ENCODE measurements at places on chromosomes 2 and 18.

GRCh38 chr2:42091671-42092070, 43.9 kb downstream of the PKDCC start:
- DNase-seq, result no peak

GRCh38 chr2:160590664-160591063, 97.1 kb upstream of the RBMS1 start:
- DNase-seq, result no peak

DNA sequence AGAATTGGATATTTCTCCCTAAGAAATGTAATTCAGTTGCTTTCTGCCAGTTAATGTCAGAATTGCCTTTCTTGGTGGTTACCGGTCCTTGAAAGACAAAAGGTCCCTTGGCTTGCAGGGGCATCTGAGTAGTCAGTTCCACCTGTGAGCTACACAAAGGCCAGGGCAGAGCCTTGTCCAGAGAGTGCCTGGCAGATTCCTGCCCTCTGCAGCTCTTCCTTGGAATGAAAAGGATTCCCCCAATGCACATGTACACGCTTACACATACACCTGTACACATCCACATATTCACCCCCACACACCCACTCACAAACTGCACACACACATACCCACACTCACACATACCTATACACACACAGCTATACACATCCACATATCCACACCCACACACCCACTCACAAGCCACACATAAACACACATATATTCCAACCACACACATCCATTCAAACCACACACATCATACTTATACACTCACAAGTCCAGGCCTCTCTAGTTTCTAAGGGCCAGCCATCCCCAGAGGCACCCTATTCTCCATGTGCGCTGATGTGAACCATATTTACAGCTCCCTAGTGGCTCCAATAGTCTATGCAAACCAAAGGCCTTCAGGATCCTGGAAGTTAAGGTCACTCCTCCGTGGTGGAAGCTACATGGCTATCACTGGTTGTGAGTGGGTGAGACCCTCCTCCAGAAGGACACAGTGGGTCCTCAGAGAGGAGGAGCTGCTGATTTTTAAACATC, 9.6 kb downstream of the CYRIA start:
- DNase-seq, result no peak

DNA sequence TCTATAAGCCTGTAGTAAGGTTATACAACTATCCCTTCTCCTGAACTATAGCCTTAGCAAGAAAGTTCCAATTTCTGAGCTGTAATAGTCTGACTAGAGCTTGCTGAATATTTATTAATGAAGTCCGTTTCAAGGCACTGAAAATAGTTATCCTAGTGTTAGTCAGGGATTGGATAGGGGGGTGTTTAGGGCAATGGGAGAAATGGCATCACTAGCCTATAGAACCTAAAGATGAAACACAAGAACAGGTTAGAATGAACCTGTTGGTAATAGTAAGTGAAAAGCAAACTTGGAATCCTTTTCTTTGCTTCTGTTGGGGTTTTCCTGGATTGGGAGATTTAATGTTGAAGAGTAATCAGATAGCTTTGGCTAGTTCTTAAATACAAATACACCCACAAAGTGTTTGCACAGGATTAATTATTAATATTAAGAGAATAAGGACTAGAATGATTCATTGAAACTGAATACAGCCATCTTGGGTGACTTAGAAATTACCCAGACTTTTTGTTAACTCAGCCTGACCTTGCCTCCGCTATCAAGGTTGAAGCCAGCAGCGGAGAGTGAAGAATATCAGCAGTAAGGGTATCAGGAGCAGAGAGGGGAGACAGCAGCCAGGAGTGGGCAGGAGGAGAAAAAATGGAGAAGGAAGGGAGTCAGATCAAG, 14.4 kb downstream of the CCNT2 start:
- DNase-seq, result no peak

Data from activated T-cell treated with anti-CD3 and anti-CD28 coated beads, Interleukin-2, amount 50 U/mL, for 24 hours (primary cell).